ENCODE measurements at places on chromosomes 13 and 19.

- DNase-seq = peak; percentile 41
Observed at GRCh38 chr13:110944121-110944967, 29.5 kb upstream of the ANKRD10 start.

GRCh38 chr13:27200413-27201070 is 28.9 kb upstream of the USP12 start:
- no peak for DNase-seq

DNA sequence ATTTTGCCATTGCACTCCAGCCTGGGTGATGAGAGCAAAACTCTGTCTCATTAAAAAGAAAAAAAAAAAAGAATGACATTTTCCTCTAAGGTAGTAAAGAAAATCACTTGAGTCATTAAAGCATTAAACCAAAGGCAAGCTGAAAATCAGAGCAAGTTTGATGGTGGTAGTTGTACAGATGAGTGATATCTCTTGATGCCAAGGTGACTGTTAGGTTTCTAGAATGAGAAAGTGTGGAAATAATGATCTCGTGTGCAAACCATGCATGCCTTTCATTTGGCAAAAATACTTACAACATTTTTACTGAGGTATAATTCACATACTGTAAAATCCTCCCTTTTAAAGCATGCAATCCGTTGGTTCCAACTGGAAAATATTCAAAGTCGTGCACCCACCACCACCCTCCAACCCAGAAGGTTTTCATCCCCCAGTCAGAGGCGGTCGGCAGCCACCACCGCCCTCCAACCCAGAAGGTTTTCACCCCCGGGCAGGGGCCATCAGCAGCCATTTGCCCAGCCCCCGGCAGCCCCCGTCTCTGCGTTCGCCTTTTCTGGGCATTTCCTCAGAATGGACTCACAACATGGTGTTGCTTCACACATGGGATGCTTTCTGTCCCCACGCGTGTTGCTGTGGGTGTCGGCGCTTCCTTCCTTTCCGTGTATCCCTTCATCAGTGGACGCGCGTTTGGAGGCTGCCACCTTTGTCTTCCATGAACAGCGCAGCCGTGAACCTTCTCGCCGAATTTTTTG is 90.2 kb downstream of the ATP11A start:
- DNase-seq = no peak

DNA sequence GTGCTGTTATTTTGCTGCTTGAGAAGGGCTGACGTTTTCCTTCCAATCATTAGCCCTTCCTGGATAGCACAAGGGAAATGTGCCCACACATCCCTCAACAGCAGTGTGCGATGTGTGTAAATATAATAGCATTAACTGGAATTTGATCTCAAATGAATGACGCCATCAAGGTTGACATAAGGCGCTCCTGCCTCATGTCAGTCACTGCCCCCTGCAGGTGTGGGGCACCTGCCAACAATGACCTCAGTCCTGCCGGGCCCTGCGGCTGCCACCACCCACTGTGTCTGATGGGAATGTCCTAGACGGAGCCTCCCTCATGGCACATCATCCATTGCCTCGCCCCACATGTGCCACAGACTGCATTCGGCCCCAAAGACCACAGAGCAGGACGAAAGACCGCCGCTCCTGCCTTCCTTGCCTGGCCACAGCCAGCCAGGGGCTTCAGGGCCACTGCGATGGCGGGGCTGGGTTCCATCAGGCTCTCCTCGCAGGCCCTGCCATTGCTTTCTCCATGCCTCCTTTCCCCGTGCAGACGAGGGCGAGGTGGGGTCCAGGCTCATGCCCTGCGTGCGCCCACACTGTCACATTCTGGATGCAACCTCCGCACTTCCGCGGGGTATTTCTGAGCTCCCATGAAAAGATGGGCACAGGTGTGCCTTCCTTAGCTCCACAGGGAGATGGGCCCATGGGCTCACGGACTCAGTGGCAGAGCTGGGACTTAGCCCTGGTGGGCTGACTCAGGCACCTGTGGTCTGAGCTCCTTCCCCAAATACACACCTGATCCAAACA is 146.7 kb downstream of the SOX1 start:
- DNase-seq = no peak

DNA sequence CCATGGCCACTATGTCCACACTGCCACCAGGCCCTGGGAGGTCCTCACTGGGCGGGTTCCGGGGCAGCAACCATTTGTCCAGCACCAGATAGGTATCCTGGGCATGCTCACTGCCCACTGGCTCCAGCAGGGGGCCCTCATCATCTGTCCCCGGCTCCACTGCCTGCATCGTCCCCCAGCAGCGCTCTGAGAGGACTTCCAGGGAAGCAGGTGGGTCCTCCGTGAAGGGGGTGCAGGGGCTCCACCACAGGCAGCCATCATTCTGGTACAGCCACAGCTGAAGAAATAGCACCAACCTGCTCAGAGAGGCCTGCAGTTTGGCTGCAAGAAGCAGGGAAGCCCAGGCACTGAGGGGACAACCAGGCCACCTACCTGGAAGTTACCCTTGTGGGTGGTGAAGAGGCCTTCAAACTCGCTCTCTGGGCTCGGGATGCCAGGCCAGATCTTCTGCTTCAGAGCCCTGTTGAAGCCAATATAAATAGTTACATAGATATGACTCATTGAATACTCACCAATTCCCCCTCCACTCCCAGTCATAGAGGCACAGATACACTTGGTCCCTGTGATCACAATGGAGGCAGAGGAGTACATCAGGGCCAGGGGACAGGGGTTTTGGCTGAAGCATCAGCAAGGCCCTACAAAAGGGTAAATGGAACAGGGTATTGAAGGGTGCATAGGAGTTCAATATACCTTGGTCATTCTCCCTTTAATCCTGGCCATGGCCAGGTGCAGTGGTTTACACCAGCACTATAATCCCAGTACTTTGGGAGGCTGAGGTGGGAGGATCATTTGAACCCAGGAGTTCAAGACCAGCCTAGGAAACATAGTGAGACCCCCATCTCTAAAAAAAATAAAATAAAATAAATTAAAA is 4.1 kb downstream of the SWSAP1 start:
- no peak for DNase-seq

DNA sequence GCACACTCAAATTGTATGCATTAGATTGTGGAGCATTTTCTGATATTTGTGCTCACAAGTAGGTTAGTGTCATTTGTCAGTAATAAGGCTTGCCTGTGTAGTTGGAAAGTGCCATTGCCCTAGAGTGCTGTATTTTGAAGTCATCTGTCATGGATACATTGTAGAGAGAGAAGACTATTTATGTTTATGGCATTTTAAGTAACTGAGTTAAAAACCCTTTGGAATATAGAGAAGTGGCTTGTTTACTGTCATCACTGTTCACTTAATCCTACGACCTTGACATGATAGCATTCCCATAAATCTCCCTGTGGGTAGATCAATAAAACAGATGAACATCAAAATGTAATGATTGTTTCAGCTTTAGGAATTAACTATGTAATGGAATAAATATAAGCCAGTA is 110.6 kb downstream of the MAB21L1 start:
- DNase-seq = no peak

GRCh38 chr13:40452038-40452666 is 214.3 kb downstream of the FOXO1 start:
- no peak for DNase-seq

DNA sequence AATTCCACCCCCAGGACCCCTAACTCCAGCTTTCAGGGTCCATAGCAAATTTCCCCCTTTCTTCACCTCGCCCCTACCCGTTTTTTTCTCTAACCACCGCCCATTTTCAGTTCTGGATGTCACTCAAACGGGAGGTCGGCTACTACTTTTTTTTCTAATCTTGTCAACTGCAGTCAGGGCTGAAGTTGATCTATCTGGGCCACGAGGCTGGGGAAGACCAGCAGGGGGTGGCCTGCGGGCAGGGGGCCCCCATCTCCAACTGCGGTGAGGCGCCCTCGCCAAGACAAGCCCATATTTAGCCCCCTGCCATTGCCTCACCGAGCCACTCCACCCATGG is 748 bp downstream of the LHFPL6 start:
- DNase-seq = no peak

- DNase-seq = no peak
Observed at GRCh38 chr19:21750586-21751128, 16.7 kb downstream of the ZNF100 start.

- DNase-seq = no peak
Observed at GRCh38 chr13:80430561-80430960, 89.6 kb upstream of the SPRY2 start.

- no peak for DNase-seq
Observed at GRCh38 chr13:67664502-67664901, 434.4 kb upstream of the PCDH9 start.

DNA sequence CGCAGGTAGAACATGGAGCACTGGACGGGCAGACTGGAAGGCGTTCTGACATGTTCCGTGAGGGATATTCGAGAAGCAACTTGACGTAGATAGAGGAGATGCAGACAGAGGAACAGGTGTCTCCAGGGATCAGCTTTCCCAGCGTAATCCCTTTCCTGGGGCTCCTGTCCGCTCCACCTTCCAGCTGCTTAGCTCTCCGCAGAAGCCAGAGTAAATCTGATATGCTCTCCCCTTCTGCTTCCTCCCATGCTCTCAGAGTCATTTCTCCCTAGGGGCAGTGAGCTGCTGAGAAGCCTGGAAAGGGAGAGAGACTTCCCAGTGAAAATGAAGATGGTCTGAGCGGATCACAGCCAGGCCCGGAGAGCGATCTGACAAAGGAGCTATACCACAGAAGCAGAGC is 23.0 kb upstream of the OLFM4 start:
- DNase-seq = no peak

GRCh38 chr19:51417107-51417809 is at the start of gene SIGLEC10:
Gene SIGLEC10 (minus strand): TSS chr19:51417642. CDS start chr19:51417581, 61 bp downstream.
- DNase-seq = peak; percentile 80

DNA sequence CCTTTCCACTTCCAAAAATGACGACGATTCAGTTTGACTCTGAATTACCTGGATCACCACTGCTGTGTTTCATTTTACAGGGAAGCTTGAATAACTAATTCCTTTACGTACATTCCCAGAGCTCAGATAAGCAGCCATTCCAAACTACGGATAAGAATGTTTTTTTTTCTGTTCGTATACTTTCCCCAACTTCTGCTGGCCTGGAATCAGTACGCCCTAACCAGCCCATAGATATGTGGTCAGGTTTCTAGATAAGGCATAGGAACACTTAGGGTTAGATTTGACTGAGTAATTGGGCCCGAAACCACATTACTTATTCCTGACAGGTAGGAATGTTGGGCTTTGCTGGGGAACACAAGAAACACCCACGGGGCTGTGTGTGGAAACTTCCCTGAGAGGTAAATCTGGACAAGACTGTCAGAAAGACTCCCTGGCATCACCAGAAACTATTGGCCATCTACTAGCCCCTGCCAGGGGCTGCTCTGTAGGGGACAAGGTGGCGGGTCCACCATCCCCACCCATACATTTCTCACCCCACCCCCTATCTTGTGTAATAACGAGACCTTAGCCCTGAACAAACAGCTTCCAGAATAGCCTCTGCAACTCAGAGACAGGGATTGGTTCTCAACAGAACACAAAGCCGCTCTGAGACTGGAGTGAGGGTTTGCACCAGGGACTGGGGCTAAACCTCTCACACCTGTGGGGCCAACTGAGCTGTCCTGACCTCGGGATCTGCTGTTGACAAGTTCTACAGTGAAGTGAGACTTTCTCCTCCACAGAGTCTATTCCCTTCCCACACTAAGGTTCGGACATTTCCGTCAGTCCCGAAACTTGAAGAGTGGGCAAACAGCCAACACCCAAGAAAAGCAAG is 15.6 kb downstream of the RHPN2 start:
- no peak for DNase-seq

GRCh38 chr13:45851956-45852355 is 403 bp upstream of the SIAH3 start:
- DNase-seq = no peak

DNA sequence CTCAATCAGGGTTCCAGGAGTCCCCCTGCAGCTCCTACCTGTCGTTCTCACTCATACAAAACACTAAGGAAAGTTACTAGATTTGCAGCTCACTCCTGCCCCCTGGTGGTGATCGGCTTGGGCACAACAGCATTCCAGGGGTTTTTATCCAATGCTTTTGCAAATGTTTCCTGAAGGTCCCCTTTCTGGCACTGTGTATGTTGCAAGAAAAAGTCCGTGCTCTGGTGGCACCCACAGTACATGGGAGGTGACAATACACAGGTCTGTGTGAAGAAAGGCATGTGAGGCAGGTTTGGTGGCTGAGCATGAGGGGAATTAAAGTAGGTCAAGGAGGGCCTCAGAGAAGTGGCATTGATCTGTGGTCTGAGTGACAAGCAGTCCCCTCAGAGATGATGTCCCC is 8.6 kb upstream of the TYK2 start:
- no peak for DNase-seq

All from GM12891 (cell line).